Foreskin melanocyte (primary cell): ENCODE measurements at places on chromosomes 5 and 9.

- DNase-seq, result no peak
These were observed 602 bp downstream of the RPL37 start for GRCh38 chr5:40834391-40834848.

DNA sequence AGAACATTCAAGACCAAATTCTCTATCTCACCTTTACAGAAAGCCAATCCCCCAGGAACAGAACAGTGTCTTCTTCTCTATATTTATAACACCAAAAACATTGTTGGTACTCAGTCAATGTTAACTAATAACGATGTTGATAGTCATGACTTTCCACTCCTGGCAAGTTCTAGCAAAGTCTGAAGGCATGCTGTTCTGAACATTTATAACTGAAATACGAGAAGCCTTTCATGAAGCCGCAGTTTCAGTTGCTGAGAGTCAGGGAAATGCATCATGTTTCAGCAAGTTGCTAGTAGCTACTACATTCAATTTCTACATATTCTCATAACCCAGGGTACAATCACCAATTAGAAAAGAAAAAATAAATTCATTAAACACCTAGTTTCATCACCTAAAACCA lies 301.4 kb downstream of the PDE4D start:
- DNase-seq, result no peak

- no peak for DNase-seq
These were observed 24.5 kb downstream of the LECT2 start for GRCh38 chr5:135930029-135930948.

DNA sequence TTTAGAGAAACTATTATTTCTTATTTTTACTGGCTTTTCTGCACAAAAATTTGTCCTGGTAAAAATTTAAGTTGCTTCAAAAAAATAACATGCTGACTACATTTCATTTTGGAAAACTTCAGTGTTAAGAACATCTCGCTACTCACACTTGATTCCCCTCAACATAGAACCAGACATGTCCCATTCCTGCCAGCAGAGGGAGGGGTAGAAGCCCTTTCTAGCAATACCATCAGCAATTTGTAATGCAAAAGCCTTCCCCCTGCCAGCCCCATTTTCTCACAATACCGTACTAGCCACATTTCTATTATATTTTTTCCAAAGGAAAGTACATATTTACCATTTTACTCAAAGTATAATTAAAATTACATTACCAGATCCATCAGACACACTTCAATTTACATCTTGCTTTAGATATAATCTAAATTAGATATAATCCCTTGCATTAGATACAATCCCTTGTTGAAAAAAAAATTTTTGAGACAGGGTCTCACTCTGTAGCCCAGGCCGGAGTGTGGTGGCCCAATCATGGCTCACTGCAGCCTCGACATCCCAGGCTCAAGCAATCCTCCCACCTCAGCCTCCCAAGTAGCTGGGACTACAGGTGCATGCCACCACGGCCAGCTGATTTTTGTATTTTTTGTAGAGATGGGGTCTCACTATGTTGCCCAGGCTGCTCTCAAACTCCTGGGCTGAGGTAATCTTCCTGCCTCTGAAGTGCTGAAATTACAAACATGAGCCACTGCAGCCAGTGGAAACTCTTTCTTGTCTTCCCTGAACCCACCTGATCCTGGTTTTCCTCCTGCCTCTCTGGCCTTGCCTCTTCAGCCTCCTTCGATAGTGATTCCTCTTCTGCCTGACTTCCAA lies 39.6 kb upstream of the IDNK start:
- DNase-seq, result peak; percentile 38

DNA sequence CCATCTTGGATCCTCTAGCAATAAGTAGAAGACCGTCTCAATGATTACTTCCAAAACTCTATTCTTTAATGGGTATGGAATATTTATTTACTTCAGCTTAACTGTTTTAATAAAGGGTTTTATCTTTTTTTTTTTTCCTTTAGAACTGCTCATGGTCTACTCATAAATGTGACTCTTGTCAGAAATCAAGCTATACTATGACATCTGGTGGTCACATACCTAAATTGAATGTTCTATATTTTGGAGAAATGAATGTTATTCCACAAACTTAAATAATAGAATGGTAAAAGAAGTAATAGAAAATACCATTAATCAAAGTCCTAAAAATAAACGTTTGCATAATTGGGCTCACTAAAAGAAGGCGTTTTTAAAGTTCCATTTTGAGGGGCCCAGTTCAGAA lies 131.2 kb upstream of the PLCXD3 start:
- DNase-seq, result no peak

- DNase-seq, result no peak
These were observed 297.6 kb downstream of the MAN2A1 start for GRCh38 chr5:109987355-109987754.

DNA sequence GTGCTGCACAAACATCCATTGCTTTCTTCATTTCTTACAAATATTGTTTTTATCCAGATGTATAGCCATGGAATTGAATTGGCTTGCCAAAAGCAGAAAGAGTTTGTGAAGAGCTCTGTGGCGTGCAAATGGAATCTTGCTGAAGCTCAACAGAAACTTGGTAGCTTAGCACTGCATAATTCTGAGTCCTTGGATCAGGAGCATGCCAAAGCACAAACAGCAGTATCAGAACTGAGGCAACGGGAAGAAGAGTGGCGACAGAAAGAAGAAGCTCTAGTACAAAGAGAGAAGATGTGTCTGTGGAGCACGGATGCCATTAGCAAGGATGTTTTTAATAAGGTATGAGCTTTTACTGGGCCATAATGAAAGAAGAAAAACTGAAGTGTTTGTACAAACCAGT lies 5.5 kb downstream of the CDC37L1 start:
- no peak for DNase-seq

DNA sequence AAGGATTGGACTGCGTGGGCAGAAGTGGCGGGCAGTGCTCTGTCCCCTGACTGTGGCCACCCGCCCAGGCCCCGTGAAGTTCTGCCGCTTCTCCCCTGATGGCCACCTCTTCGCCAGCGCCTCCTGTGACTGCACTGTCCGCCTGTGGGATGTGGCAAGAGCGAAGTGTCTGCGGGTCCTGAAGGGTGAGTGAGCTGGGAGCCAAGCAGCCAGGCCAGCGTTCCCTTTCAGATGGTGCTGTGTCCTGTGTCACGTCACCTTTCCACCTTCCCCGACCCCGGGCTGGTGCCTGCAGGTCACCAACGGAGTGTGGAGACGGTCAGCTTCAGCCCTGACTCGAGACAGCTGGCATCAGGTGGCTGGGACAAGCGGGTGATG lies 2.3 kb downstream of the WDR38 start:
- DNase-seq, result no peak

GRCh38 chr9:127786773-127787104 lies 905 bp downstream of the CDK9 start:
- no peak for DNase-seq

GRCh38 chr9:17589771-17590170 lies 10.9 kb downstream of the SH3GL2 start:
- DNase-seq, result no peak

DNA sequence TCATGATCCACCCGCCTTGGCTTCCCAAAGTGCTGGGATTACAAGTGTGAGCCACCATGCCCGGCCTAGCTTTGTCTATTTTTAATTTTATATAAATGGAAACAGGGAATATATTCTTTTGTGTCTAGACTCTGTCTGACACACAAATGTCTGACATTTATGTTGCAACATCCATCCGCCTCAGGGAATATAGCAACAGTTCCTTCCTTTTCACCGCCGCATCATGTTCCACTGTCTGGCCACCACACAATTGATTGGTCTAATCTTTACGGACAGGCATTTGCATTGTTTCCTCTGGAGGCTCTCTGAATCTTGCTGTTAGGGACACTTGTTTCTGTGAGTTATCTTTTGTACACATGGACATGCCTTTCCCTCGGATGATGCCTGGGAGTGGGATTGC lies 20.1 kb upstream of the TBC1D9B start:
- peak; percentile 79 for DNase-seq

- no peak for DNase-seq
These were observed 178.0 kb downstream of the TLR4 start for GRCh38 chr9:117882171-117882570.

GRCh38 chr9:133642708-133643361 lies 6.7 kb downstream of the DBH start:
- no peak for DNase-seq

DNA sequence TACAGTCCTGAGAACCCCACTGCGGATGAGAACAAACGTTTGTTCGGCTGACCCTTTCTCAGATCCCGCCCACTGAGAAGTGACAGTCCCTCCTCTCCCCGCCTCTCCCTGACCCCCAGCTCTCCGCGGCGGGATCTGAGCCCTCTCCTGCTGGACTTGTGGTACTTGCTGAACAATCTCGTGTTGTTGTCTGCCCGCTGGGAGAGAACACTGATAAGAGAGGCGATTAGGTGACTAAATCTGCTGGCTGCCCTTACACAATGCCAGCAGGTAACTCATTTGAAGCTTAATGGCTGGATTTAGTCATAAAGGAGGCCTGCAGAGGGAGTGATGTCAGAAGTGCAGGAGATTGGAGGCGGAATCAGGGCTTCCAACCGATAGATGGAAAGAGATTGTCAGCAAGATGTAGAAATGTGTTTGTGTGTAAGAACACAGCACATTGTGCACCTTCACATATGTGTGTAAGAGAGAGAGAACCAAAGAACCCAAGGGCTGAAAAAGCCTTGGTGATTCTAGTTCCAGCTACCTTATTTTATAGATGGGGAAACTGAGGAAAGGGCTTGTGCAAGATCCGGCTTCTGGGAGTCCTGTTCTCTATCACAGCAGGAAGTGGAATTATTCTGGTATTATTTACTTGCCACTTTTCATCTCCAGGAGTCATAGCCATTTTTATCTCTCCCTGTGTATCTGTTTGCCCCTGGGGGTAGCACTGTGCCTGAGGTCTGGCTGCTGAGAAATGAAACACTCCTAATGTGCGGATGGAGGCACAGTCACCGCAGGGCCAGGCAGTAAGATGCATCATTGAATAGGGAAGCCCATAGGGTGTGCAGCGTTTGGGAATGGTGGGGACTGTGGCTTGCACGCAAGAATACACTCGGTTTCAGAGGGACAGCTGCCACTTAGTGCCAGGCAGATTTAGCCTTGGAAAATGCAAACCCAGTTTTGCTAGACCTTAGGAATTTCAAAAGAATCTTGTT lies 203.7 kb upstream of the MSX2 start:
- no peak for DNase-seq

DNA sequence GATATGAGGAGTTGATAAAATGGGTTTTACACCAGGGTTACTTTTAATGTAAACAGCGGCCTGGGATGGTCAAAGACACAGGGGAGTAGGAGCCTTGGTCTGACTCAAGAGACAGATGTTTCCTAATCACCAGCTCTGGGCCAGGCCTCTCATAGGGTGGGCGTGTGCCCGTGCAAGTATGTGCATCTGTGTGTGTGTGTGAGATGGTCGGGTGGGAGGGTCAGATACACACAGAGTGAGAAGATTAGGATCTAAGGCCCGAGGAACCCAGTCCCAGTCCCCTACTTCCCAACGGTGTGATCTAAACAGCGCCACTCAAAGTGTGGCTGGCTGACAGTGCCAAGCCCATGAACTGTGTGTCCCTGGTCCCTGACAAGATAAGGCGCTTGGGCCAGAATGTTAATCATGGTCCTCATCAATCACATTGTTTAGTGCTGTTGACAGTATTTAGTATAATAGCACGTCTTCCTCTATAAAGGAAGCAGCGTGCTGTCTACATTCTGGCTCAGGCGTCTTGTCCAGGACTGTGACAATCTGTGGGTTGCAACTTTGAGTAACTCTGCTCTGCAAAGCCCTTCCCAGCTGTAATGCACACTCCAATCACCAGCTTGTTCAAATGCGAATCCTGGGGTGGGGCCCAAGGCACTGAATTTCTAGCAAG lies 173.7 kb downstream of the DAB2IP start:
- no peak for DNase-seq
